ENCODE measurements at places on chromosomes 3 and 15.

DNA sequence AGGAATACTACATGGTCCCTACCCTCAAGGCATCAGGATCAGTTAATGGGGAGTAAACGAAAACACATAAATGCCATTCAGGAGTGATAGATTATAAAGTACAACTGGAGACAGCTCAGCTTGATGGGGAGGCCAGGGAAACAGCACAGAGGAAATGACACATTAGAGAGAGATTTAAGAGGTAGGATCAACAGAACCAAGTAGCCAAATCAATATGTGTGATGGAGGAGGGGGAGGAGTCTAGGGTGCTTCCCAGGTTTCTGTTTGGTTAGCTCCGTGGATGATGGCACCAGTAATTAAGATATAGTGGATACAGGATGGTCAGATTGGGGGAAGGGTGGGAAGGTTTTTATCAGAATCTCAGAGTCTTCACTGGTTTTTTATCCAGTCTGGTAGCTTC is 229.5 kb upstream of the ROPN1 start:
- DNase-seq = no peak

GRCh38 chr3:45712434-45713110 is 23.4 kb downstream of the SACM1L start:
- DNase-seq = no peak

DNA sequence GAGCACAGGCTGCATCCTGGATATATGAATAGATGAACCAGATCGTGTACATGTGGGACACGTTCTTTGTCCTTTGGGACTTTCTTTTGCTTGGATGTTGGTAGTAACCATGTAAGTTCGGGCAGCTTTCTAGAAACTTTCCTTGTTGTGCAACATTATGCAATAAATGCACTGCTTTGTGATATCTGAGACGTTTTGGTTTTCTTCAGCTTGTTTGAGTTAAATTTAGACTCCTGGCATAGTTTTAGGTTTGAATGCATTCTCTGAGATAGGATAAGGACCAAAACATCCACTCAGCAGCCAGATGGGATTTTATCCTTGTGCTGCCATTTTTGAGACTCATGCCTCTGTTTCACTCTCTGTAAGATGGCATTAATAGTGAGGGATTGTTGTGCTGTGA is 158.9 kb downstream of the IGF1R start:
- no peak for DNase-seq

- no peak for DNase-seq
Observed at GRCh38 chr3:190336516-190337189, 14.4 kb upstream of the CLDN1 start.

DNA sequence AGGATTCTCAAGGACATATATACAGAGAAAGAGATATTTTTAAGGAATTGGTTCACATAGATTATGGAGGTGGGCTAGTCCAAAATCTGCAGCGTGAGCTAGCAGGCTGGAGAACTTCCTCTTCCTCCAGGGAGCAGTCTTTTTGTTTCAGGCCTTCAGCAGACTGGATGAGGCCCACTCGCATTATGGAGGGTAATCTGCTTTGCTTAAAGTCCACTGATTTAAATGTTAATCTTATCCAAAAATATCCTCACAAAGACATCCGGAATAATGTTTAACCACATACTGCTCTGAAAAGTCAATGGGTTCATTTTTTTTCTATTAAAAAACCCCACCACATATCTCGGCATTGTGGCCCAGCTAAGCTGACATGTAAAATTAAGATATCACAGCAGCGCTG is 22.2 kb upstream of the NRROS start:
- DNase-seq = no peak

DNA sequence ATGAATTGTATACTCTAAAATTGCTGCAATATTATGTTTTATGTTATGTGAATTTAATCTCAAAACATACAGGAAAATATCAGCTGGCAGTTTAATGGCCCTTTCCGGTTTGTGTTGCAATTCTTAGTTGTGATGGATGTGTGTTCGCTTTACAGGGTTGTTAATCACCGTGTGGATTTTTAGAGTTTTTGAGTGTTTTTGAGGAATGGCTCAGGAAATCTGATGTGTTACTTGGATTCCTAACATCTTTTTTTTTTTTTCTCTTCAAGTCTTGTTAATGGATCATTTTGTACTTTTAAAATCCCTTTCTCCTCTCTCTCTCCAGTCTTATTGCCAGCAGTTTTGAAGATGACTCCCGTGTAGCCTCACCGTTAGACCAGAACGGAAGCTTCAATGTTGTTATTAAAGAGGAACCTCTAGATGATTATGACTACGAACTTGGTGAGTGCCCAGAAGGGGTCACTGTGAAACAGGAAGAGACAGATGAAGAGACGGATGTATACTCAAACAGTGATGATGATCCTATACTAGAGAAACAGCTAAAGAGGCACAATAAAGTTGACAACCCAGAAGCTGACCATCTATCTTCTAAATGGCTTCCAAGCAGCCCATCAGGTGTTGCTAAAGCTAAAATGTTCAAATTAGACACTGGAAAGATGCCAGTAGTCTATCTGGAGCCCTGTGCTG is 35.7 kb downstream of the MGA start:
- peak; percentile 67 for DNase-seq

DNA sequence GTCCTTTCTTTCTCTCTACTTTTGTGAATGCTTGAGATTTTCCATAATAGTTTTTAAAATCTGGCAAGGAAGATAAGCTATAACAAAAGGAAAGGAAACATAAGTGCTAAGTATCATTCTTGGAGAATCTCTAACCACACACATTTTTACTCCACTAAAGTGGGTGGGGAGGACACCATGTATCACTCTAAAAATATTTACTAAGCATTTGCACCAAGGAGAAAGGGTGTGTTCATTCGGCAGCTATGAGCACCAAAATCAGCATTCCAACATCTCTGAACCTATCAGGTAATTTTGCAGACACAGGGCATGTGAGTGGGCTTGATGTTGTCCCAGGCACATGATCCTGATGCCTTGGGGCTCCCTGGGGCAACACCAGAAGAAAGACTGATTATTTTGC is 5.5 kb downstream of the B4GALT4 start:
- DNase-seq = no peak

GRCh38 chr3:133426721-133427120 is 26.9 kb downstream of the BFSP2 start:
- no peak for DNase-seq

GRCh38 chr3:115169808-115170207 is 22.7 kb upstream of the ZBTB20 start:
- DNase-seq = peak; percentile 16

GRCh38 chr3:173111321-173111720 is 29.7 kb downstream of the SPATA16 start:
- no peak for DNase-seq

DNA sequence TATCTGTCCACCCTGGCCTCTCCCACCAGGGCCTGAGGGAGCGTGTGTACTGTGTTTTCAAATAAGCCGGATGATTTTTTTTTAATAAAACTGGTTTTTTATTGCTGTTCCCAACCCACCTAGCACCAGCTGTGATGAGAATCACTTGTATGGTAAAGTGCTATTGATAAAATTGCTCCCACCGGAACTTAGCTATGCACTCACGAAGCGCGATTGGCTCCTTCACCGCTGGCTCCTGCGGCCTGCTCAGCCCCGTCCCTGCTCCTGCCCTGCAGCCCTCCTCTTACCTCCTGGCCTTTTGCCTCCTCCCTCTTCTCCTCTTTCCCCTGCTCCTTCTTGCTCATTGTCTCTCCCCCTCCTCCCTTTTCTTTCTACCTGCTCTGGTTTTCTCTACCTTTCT is 183.7 kb downstream of the TLE3 start:
- DNase-seq = no peak

GRCh38 chr3:37556789-37557301 is 304.8 kb upstream of the CTDSPL start:
- no peak for DNase-seq

GRCh38 chr15:82986442-82986780 is 401 bp downstream of the RAMAC start:
- DNase-seq = no peak

- DNase-seq = peak; percentile 57
Observed at GRCh38 chr3:187101184-187102072, 37.9 kb downstream of the RPL39L start.

- no peak for DNase-seq
Observed at GRCh38 chr3:16993227-16993626, 108.5 kb downstream of the PLCL2 start.

DNA sequence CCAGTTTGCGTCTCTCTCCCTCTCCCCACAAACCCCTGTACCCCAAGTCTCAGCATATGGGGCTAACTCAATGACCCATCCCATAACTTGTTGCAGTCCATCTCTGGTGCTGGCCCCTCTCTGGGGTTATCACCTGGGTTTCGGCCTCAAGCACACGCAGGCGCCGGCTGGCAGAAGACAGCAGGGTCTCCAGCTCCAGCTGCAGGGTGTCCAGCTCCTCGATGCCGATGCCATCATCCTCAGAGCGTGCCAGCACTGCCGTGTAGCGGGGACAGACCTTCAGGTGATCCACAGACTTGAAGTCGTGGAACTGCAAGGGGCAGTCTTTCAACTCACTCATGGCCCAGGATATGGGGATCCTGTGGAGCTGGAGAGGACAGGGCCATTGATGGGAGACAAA is 1.1 kb downstream of the TADA3 start:
- no peak for DNase-seq

DNA sequence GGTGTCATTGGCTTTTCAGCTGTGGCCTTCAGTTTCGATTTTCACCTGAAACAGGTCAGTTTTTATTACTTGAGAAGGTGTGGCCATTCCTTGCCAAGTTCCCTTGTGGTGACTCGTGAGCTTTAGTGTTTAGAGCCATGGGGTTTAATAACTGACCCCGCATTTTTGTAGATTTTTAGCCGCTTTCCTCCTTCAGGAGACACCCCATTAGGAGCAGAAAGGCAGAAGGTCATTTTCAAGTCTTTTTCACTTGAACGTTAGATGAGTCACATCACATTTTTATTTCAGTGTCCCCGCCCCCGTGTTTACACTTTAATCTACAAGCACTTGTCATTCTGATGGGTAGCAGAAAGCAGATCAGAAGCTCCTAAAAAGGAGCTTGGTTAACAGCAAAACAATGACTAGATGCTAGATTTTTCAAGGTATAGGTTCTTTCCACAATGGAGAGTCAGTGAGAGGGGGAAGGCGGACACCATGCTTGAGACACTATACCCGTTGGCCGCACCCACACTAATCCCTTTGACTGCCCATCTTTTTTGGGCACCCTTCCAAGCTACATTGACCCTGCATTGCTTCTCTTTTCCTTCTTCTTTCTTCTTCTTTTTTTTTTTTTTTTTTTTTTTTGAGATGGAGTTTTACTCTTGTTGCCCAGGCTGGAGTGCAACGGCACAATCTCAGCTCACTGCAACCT is 132.7 kb downstream of the GHSR start:
- no peak for DNase-seq

DNA sequence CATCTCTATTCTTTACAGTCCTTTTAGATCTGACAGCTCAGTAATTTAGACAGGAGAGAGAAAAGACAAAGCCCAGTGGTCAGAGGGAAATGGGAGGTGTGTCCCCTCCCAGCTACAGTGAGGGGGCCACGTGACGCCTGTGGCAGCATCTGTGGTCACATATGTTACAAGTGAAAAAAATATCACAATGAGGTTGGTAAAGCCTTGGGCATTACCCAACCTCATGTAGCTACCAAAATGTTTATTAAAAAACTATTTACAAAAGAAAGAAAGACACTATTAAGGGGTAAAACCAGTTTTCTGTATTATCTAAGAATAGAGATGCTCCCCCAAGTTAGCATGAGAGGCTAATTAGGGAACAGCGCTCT is 42.9 kb upstream of the PLCL2 start:
- peak; percentile 66 for DNase-seq

DNA sequence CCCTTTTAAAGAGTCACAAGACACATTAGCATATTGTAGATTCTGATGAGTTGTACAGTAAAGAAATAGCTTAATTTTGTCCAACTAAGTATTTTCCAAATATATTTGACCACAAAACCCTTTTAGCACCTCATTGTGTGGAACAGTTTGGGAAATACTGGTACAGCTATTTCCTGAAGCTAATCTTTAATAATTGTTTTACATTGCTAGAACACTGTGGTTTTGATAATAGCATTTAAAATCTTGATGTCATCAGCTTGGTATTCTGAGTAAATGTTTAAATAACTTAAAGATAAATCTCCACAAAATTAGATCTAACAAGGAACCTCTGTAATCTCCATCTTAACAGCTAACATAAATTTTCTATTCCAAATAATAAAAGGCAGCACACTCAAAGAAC is 140.0 kb upstream of the MLF1 start:
- DNase-seq = no peak

DNA sequence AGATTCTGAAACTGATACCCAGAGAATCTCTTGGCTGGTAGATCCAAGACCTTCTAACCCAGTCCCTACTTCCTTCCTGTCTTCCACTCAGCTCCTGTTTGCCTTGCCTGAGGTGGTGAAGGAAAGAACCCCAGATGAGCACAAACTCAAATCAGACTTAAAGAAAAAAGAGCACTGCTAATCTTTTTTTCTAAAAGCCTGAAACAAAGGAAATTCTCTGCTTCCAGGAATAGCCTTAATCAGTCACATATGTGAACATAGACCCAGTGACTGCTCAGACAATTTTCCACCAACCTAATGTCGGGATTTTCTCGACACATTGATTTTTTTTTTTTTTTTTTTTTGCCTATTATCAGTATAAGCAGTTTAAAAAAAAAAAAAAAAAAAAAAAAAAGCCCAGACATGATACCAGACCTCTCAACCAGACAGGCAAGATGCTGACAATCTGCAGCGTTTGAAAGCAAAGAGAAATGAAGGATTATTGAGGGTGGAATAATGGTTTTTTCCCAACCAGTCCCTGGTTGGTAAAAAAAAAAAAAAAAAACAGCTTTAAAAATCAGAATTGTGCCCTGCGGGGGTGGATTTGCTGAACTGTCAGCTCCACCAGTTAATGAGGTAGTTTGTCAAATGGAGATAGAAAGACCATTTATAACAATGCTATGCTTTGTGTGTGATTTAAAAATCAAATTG is 256.8 kb upstream of the RARB start:
- DNase-seq = no peak

DNA sequence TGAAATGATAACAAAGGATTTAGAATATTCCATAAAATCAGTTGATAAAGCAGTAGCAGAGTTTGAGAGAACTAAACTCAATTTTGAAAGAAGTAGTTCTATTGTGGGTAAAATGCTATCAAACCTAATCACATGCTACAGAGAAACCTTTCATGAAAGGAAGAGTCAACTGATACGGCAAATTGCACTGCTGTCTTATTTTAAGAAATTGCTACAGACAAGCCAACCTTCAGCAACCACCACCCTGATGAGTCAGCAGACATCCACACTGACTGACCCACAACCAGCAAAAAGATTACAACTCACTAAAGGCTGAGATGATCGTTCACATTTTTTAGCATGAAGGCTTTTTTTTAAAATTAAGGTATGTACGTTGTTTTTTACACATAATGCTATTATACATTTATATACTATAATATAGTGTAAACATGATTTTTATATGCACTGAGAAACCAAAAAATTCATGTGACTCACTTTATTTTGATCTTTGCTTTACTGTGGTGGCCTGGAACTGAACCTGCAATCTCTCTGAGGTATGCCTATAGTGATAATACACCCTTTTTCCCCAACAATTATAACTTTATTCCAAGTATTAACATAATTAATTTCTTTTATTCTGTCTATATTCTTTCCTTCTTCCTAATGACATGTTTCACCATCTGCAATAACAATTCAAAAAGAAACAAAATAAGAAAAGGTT is 109.9 kb downstream of the TBC1D5 start:
- no peak for DNase-seq

- DNase-seq = no peak
Observed at GRCh38 chr3:129371041-129371826, 57.2 kb downstream of the EFCAB12 start.
